NCI-H187 (cell line): ENCODE measurements at places on chromosomes 5 and 9.

- no peak for DNase-seq
Observed at GRCh38 chr9:73816905-73817304, 665.2 kb downstream of the ANXA1 start.

GRCh38 chr5:56755036-56755555 is 60.3 kb upstream of the MAP3K1 start:
- no peak for DNase-seq

DNA sequence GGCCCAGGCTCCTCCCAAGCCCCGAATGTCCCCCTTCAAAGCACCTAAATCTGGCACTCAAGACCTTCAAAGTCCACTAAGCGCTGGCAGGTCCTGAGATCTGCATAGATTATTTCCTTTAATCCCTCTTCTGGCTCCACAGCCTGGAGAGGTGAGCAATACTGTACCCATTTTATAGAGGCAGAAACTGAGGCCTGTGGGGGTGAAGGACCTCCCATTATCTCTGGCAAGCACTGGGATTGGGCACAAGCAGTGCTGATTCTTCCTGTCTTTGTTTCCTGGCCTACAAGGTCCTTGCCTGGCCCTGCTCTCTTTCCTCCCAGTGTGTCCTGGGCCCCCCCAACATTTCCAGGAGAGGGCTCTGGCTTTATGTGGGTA is 252.3 kb downstream of the PBX3 start:
- no peak for DNase-seq

DNA sequence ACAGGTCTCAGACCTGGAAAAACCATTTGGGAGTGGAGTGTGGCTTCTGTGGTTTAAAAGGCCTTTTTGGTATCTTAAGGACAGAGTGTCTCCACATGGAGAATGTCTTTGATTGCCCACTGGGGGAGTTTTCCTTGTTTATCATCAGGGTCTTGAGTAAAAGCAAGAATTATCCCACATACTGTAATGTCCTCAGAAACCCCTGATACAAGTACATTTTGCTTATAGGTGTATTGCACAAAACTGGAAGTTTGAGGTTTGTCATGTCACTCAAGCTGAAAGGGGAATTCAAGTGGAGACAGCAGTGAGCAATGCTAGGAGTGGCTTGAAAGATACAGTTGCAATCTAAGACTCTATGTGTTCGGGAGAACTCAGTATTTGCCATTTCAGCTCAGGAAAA is 62.7 kb upstream of the GRAMD2B start:
- DNase-seq = no peak

- no peak for DNase-seq
Observed at GRCh38 chr5:10077791-10078545, 171.7 kb downstream of the ATPSCKMT start.

DNA sequence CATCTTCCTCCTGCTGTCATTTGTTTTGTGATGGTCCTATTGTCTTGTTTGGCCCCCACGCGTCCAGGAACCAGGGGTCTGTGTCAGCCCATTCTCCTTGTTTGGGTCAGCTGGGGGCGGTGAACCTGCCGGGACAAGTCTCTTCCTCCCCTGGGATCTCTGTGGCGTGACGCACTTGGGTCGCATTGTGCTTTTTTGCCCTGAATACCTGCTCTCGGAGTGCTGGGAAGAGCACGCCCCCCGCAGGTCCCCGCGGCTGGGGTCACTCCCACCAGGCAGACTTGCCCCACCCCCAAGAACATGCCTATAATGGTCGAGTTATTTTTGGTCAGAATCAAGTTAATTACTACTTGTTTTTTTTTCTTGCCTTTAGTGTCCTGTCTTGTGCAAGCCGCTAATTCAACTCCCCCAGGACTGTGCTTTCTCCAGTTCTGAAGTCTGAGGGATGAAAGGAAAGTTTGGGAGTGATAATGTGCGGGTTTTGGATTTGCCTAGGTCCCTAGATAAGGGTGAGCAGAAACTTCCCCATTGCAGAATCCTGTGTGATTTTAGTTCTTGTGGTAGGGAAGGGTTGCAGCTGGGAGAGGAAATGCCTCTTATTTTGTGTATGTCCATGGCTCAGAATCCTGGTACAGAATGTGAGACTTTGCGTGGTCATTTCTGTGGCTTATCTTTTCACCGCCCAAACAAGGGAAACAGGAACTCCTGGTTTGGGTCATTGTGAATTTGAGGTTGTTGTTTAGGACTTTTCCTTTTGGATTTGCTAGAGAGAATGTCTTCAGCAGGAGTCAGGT is 789 bp downstream of the ACER2 start:
- no peak for DNase-seq

GRCh38 chr9:128325629-128326028 is 3.0 kb downstream of the COQ4 start:
- no peak for DNase-seq

GRCh38 chr5:57719216-57719615 is 236.6 kb upstream of the ACTBL2 start:
- no peak for DNase-seq
